ENCODE measurements at places on chromosomes 1 and 21.

- no peak for ATAC-seq
These were observed 26.5 kb upstream of the VAV3 start for GRCh38 chr1:107991371-107992066.

GRCh38 chr1:221832617-221833016 is 90.7 kb upstream of the DUSP10 start:
- no peak for ATAC-seq

- no peak for ATAC-seq
These were observed 69.2 kb downstream of the MORN1 start for GRCh38 chr1:2322065-2322571.

- ATAC-seq, result peak; percentile 29
These were observed 412.4 kb downstream of the DISC1 start for GRCh38 chr1:232038706-232039677.

- ATAC-seq, result peak; percentile 78
These were observed 51.9 kb upstream of the SYNC start for GRCh38 chr1:32754317-32755097.

- ATAC-seq, result no peak
These were observed 660.6 kb downstream of the LRRIQ3 start for GRCh38 chr1:73537400-73537799.

- ATAC-seq, result no peak
These were observed 9.3 kb downstream of the PADI3 start for GRCh38 chr1:17258116-17258757.

- ATAC-seq, result no peak
These were observed 114.9 kb downstream of the RRAGC start for GRCh38 chr1:38744452-38745350.

Data from activated T-helper 17 cell treated with anti-CD3 and anti-CD28 coated beads, Interleukin-2, amount 50 U/mL, for 72 hours (primary cell).